ENCODE measurements at places on chromosomes 3 and 15.

DNA sequence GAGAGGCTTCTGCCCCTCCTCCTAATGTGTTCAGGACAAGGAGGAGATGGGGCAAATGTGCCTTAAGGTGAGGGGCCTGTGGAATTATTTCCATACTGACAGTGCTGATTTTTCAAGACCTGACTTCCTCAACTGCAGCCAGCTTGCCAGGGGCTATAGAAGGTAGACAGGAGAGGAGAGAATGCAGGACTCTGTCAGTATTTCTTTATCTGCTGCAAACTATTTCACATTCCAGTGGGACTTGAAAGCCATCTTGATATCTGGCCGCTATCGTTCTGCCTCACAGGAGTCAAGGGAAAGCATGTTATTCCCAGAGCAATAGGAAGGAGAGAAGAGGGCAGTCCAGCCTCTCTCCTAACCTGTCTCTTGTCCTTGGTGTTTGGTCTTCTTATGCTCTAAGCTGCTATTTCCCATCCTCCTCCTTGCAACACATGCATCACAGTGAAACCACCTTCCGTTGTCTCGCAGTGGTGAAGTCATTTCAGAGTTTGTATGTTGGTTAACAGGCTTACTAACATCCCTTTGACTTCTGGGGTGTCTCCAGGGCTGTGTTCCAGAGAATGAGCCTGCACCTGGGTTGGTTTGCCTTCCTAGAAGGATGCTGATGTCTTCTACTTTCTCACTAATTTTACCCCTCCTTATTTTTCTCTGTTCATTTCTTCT lies 95.1 kb upstream of the MRPS22 start:
- DNase-seq = no peak

DNA sequence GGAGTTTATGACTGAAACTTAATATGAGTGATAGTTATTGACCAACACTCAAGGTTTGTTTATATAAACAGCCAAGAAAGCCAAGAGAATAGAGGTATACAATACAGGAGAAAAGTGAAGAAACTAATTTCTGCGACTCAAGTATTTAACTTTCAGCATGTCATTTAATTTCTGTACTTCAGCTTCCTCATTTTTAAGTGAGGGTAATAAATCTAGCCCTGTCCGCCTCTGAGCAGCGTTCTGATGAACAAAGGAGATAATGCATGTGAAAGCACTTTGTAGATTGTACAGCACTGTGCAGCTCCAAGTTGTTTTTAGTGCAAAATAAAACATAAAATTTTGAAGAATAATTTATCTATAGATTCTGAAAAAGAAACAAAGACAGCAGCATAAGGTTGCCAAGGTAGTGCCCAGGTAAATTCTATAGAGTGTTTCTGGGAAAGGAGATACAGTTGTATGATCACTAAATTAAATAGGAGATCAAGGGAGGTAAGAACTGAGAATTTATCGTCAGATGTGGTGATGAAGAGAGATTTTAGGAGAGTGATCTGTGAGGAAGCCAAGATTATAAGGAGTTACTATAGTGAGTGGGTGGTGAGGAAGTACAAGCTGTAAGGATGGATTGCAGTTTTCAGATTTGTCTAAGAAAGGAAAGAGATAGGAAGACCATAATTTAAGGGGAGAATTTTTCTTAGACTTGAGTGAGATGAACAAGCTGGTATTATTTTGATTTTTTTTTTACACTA lies 71.3 kb downstream of the RASA2 start:
- DNase-seq = no peak

DNA sequence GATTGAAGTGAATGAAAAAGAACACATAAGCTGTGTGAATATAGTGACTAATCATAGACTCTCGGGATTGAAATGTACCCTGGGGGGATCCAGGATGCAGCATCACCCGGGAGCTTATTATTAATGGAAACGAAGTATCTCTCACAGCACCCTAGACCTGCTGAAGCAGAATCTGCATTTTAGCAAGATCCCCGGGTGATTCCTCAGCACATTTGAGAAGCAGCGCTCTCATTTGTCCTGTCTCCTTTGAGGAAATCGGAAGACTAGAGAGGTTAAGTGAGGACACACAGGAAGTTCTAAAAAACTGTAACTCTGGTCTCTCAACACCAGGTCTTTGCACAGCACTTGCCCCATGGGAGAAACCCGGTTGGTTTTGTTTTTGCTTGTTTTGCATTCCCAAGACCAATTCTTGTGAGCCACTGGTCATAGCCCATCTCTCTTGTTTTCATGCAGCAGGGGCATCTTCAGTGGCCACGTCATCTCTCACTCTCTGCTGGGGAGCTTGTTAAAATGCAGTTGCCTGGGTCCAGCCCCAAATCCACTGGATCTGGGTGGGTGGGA lies 30.2 kb downstream of the ZNF710 start:
- DNase-seq = no peak

DNA sequence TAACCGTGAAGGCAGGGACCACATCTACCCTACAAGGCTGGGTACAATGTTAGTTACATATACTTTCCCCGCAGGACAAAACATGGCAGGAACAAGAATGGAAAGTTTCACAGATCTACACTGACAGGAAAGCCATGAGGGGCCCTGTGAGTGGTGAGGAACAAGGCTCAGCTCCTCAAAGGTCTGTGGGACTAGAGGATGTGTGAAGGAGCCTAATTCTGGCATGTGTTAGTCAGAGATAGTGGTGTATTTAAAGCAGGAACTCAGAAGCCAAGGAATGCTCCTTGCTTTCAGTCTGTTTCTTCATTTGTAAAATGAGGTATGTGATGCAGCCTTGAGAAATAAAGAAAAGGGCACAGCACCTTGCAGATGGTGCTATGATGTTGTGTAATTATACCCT lies 25.1 kb downstream of the ETV5 start:
- DNase-seq = no peak

GRCh38 chr15:53527996-53528395 lies 231.5 kb downstream of the WDR72 start:
- DNase-seq = no peak

GRCh38 chr3:155312781-155313180 lies 19.3 kb upstream of the STRIT1 start:
- no peak for DNase-seq

DNA sequence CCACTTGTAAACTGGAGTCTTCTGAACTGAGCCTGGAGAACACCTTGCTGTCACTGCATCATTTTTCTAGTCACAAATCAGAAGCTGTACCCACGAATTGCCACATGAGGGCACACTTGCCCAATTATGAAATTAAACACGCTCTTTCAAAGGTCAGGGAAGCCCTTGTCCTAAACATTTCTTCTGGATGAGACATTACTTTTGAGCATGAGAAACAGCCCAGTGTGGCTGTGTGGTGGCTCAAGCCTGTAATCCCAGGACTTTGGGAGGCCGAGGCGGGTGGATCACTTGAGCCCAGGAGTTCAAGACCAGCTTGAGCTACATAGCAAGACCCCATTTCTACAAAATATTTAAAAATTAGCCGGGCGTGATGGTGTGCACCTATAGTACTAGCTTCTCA lies 27.5 kb upstream of the CFAP161 start:
- peak; percentile 57 for DNase-seq

GRCh38 chr3:194284351-194284750 lies 66.8 kb downstream of the CPN2 start:
- DNase-seq = no peak

DNA sequence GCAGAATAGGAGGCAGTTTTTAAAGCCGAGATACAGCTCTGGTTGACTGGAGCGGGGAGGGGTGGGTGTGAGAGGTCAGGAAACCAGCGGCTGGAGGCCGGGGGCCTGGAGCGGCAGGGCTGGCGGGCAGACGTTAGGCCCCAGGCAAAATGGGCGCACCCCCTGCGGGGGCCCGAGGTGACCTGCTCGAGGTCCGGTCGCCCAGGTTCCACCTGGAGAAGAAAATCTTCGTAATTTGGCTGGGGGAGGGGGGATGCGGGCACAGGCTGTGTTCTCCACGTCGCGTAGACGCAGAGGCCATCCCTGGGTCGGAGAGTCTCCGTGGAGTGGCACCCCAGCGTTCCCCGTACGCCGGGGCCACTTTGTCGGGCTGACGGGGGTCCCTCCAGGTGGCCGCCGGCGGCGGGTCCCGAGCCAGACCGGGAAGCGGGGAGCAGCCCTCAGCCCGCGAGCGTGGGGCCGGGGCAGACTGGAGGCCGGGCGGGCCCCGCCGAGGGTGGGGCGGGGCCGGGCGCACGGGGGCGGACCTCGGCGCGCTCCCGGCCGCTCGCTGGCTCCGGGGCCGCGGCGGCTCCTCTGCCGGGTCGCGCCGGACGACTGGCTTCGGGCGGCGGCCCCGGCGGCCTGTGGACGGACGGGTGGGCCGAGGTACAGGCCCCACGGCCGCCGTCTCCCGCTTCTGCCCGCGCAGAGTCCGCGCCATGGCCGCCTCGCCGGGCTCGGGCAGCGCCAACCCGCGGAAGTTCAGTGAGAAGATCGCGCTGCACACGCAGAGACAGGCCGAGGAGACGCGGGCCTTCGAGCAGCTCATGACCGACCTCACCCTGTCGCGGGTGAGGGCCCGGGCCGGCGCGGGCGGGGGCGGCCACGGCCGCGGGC lies at the start of gene CRTC3:
Gene CRTC3, plus strand, starts transcription at position 553 of the 879 bp plus-strand sequence. Its CDS starts 149 bp downstream, at position 702.
- DNase-seq = peak; percentile 40

GRCh38 chr15:84922530-84922929 lies 38.1 kb downstream of the SLC28A1 start:
- DNase-seq = no peak

DNA sequence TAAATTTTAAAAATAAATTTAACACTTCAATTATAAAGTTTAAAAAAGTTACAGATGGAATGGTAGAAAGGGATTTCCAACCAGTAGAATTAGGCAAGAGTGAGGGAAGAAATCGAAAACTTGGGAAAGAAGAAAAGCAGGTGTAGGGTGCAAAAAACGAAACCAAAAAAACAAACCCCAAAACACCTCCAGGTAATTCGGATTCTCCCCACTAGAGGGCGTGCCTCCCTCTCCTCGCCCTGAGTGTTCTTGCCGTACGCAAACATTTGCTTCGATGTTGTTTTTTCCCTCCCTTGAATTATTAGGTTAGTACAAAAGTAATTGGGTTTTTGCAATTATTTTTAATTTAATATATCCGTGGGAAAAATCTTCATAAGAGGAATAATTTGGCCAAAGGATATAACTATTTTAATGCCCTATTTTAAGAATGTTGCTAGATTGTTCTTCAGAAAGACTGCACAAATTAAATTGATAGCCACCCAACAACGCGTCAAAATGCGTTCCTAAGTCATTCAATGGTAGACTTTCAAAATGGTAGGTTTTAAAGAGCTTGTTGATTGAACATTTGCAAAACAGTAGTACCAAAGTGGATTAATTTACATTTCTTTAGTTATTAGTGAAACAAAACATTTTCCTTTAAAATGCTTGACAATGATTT lies 63.7 kb downstream of the SLC30A4 start:
- peak; percentile 65 for DNase-seq

DNA sequence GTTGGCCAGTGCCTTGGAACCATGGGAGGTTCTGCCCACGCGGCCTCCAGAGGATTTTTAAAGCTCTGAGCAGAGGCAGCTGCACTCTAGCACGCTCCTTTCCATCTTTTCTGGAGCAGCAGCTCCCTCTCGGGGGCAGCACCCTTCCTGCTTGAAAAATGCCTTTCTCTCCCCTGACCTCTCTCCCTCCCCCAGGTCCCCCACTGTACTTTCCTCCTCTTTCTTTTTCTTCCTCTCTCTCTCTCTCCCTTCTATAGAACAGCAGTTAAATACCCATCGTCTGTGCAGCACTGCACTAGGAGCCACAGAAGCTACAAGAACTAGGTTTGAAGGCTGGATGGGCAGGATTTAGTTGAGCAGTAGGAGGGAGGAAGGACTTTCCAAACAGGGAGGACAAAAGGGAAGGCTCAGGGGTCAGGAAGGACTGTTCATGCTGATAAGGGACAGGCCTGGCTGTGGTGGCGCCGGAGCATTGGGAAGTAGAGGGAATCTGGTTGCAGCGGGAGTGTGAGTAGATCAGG lies 4.4 kb downstream of the ALPK3 start:
- DNase-seq = peak; percentile 77

DNA sequence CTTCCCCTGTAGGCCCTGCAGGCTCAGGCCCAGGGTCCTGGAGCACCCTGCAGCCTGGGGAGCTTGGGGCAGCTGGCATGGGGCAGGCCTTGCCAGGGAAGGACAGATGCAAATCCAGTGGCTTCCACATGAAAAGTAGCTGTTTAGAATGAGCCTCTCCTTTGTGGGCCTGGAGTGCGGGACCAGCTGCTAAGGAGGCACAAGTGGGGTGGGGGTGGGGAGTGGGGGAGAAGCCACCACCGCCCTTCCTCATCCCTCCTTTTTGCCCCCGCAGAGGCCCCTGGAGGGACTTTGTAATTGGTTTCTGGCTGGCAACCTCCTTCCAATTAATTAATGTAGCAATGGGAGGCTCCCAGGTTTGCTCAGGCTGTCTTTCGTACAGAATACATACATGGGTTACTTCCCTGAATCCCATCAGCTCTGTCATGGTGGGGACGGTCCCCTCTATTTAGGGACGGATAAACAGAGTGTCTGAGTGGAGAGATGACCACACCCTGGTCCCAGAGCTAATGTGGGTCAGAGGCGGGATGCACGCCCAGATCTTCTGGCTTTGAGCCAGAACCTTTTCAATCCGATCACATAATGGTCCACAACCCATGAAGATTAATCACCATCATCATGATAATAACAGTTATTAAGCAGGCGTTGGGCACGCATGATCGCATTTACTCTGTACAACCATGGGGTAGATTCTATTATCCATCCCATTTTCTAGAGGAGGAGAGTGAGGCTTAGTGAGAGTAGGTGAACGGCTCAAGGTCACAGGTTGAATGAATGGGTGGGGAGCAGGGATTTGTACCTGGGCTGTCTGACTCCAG lies 6.2 kb downstream of the CORO2B start:
- no peak for DNase-seq

DNA sequence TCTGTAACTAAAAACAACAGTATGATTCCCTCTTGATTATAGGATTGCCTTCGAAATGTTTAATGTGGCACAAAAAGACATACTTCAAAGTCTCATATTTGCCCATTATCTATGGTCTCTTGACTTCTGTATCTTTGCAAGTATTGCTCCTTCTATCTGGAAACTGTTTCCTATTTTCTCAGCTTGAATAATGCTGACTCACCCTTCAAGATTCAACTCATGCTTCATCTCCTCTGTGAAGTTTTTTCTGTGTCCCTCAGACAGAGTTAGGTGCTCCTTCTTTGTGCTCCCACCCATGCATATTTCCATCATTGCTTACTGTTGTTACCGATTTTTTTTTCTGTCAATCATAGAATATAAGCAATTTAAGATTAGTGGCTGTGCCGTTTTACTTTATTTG lies 192.8 kb upstream of the ROBO1 start:
- DNase-seq = no peak

DNA sequence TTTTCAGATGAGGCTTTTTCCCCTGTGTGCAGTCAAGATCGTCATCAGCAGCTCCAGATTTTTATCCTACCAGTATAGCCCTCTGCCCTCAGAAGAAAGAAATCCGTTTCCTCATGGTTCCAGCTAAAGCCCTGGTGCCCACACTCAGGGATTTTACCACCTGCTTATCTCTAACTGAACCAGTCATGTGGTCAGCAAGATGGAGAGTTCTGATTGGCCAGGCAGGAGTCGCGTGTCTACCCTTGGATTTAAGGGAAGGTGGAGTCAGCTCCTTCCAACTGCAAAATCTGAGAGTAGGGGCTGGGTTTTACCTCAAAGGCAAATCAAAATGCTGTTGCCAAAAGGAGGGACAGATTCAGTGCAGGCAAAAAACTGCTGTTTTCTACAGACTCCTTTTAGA lies 135.3 kb downstream of the LRTM1 start:
- DNase-seq = no peak

GRCh38 chr3:39013289-39013688 lies 38.5 kb downstream of the SCN11A start:
- no peak for DNase-seq
